Vagina (tissue), 2 donors: ENCODE measurements at places on chromosomes 11 and 22.

GRCh38 chr11:83543706-83544439 is 257.7 kb upstream of the CCDC90B start:
- no peak for DNase-seq

- no peak for DNase-seq
Measured at GRCh38 chr11:78429660-78430059, 12.0 kb upstream of the GAB2 start.

GRCh38 chr11:133531971-133532651 is at the start of gene OPCML:
Gene OPCML, minus strand, starts transcription at chr11:133532501.
- DNase-seq, result no peak

DNA sequence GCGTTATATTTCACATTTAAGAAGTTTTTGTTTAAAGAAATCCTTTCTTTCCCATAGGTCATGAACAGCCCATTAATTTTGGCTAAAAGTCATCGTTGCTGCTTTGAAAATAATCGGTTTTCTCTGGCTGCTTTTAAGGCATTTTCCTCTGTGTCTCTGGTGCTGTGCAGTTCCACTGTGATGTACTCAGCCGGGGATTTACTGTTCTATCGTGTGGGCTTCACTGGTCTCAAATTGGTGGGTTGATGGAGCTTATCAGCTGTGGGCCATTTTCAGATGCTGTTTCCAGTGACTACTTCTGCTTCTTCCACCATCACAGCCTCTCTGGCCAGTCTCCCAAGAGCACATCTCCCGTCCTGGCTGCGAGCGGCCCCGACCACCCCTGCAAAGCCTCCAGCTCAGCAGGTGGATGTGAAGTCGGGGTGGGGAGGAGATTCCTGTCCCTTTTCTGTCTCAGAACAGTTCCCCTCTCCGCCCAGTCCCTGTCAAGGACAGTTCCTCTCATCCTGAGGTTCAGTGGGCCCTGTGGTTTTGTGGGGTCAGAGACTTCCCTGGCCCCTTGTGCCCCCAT is 20.3 kb downstream of the IFITM10 start:
- no peak for DNase-seq

GRCh38 chr11:13262096-13262495 is 15.5 kb upstream of the BMAL1 start:
- DNase-seq, result no peak

GRCh38 chr11:110762590-110762989 is 50.4 kb upstream of the ARHGAP20 start:
- DNase-seq, result no peak

GRCh38 chr11:114848027-114848426 is 169.7 kb downstream of the NXPE2 start:
- DNase-seq, result no peak

- no peak for DNase-seq
Measured at GRCh38 chr11:28858076-28858475, 749.9 kb downstream of the METTL15 start.

DNA sequence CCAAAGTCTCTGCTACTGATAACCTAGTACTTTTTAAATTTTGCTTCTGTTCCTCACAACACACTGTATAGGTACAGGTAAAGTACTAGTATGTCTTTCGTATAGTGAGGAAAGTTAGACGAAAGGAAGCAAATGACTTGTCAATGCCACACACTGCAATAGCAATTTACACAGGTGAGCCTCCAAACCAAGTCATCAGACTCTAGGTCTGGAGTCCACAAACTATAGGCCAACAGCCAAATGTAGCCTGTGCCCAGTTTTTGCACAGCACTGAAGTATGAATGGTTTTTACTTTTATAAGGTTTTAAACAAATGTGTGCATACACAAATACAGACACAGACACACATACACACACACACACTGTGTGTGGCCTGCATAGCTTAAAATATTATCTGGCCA is 28.1 kb downstream of the ALG8 start:
- no peak for DNase-seq

DNA sequence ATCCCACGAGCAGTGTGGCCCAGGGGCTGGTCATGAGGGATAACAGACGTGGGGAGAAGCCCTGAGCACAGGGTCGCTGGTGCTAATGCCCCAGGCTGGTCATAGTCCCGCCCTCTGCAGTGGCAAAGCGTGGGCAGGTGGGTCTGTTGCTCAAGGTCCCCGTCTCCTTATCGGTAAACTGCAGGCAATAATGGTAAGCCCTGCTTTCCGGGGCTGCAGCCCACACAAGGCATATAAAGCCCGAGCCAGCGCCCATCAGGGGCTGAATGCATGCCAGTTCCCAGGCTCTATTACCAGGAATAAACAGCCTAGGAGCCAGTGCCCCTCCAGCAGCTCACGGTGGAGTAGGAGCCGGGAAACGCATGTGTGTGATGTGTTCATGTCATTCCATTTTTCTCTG is 261.0 kb downstream of the BRD1 start:
- no peak for DNase-seq

DNA sequence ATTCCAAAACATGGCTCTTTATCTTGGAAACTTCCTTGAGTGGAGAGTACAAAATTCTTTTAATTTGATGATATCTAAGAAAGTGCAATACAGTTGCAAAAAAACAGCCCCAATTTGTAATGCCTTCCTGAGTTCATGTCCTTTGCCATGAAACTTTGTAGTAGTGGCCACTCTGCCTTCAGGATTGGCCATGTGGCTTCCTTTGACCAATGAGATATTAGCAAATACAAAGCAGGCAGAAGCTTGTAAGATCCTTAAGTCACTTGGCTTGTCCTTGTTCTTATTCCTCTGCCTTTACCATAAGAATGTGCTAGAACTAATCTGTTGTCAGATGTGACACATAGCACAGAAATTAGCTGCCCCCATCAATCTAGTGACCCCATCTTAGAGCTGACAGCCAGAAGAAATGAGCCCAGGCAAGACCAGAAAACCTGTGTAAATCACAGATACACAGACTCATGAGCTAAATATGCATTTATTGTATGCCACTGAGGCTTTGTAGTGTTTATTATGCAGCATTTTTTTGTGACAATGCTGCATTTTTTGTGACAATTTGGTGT is 29.8 kb upstream of the BLID start:
- no peak for DNase-seq

DNA sequence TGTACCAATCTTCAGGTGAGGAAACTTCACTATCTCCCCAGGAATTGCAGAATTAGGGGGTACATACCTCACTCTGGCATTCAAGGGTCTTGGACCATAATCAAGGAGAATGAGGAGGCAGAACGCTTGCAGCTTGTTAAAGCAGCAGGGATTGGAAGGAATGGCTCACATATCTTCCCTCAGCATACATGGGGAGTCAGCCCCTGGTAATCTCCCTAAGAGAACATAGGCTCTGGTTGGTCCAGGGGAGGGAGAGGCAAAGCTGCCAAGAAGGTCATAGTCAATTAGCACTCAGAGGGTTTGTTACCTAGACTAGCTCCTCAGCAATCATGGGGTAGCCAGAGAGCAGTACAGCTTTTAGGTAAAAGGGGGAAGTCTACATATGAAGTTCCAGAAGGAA is 256.8 kb downstream of the INSC start:
- DNase-seq, result no peak

GRCh38 chr11:126347751-126348668 is 7.5 kb upstream of the ST3GAL4 start:
- DNase-seq, result no peak
